ENCODE measurements at places on chromosomes 2 and 18.

GRCh38 chr2:122885436-122885835, 1130.0 kb downstream of the TSN start:
- DNase-seq, result no peak

- DNase-seq, result no peak
These were observed 1092.0 kb upstream of the LRRTM1 start for GRCh38 chr2:81396417-81397019.

GRCh38 chr2:196239622-196240587, 68.5 kb upstream of the STK17B start:
- DNase-seq, result peak; percentile 75

DNA sequence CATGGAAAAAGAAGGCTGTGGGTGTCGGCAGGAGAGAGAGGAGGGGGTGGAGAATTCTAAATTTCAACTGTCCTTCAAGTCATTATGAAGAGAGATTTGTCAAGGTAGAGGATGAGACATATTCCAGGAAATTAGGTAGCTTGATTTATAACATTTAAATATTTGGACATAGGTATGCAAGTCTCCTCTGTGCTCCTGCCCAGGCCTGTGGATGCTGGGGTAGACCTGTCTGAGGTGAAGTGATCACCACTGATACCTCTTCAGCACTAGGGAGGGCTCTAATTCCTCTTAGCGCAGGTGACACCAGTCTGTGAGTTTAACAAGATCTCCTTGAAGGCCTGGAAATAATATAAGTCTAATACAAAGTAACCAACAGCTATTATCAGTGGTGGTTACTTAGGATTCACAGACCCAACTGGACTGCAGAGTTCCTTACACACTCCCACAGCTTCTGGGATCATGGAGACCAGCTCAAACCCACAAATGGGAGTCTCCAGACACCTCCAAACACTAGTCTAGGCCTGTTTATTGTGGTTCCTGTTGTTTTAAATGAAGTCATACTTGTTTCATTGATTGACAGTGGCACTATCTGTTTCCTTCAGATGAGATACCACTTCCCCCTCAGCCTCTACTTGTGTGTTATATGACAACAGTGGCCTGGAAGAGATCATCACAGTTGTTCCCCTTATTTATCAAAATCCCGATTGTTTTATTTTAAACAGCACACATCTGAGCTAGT, 104.1 kb upstream of the ITPRID2 start:
- no peak for DNase-seq

DNA sequence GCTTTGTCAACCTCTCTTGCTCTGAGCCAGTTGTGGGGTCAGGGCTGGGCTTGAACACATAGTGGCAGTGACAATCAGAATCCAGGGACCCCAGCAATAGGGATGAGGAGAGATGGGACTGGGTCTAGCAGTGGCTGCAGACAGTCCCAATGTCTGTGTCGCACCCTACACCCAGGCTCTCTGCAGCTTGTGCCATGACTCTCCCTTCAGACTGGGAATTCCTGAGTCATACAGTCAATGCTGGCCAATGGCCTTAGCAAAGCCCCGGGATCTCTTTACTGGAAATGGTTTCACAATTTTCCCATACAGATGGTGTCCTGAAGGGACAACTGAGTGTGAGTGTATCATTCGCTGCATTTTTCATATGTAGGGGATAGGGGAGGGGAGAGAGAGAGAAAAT, 74.2 kb upstream of the CELF4 start:
- no peak for DNase-seq

- DNase-seq, result no peak
These were observed 247.2 kb downstream of the EIPR1 start for GRCh38 chr2:3130444-3130843.

GRCh38 chr2:105754011-105754410, 9.3 kb downstream of the NCK2 start:
- no peak for DNase-seq
